Epithelial cell of esophagus (primary cell): ENCODE measurements at places on chromosomes 4 and X.

DNA sequence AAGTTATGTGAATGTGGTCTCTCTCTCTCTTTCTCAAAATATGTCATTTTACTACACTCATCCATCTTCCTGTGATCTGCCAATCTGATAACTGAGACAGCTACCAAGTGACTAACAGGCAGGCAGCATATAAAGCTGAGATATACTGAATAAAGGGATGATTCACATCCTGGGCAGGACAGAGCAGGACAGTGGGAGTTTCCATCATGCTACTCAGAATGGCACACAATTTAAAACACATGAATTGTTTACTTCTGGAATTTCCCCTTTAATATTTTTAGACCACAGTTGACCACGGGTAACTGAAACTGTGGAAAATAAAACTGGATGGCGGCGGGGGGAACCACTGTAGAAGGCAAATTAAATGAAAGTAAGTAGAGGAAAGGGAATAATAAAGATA, 58.6 kb upstream of the DCTD start:
- peak; percentile 93 for DNase-seq

GRCh38 chr4:105113800-105114199, 32.9 kb upstream of the TET2 start:
- no peak for DNase-seq

DNA sequence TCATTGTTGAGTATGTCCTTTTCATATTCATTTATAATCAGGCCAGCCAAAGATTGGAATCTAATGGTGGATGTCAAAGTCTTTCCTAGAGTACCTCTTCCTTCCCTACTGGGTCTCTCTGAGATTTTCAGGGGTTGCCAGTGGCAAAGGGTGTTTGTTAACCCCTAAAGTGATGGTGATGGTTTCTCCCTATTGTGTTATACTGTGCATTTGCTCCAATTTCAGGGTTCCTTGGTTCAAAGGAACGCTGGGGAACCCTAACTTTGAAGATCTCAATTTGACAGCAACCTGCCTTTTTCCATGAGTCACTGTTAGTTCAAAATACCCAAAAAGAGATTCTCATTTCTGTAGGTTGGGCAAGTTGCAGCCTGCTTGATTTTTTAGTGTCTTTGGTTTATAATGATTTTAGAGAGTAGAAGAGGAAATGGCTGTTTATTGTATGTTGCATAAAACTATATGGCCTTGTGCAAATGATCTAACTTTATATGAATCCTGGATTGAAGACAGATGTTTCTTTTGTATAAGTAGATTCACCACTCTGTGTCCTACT, 23.0 kb downstream of the GAB1 start:
- DNase-seq: peak; percentile 78

GRCh38 chr4:150289198-150289597, 211.0 kb downstream of the DCLK2 start:
- no peak for DNase-seq

DNA sequence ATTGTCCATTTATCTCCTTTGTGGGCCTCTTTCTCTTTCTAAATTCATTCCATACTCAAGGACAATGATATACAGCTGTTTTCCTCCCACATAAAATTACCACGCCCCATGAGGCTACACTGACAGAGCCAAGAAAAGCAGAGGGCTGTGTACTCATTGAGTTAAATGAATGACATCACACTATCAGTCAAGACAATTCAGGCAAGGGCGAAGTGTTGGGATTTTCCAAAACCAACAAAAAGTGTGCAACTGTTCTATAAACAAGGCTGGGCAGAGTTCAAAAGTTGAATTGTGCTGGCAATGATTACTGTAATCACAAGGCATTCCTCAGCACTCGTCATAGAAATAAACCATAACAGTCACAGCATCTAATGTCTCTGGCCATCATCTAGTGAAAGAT, 799.6 kb upstream of the DIAPH2 start:
- DNase-seq: peak; percentile 42

GRCh38 chrX:102968216-102968615, 31.1 kb downstream of the RAB40AL start:
- no peak for DNase-seq

DNA sequence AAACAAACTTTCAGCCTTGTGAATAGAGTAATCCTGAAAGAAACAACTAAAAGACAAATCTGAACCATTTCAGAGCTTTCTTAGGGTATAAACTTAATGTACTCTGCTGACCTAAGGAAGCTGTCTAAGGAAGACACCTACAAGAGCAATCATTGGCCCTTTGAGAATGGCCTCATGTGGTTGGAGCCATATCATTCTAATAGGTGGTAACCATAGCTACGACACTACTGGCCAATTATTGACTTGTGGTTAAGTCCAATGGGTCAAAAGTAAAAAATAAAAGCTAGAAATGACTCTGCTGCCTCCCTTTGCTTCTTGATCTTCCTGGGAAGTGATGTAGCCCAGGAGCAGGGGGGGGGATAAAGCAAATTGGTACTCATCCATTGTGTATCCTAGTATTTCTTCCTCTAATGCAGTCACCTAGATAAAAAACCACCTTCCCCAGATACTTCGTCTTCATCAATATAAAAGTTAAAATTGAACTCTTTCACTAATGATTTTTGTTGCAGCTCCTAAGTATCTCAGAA, 547.0 kb downstream of the ARAP2 start:
- DNase-seq: no peak

- DNase-seq: no peak
Measured at GRCh38 chr4:54625391-54625790, 32.4 kb upstream of the KIT start.

DNA sequence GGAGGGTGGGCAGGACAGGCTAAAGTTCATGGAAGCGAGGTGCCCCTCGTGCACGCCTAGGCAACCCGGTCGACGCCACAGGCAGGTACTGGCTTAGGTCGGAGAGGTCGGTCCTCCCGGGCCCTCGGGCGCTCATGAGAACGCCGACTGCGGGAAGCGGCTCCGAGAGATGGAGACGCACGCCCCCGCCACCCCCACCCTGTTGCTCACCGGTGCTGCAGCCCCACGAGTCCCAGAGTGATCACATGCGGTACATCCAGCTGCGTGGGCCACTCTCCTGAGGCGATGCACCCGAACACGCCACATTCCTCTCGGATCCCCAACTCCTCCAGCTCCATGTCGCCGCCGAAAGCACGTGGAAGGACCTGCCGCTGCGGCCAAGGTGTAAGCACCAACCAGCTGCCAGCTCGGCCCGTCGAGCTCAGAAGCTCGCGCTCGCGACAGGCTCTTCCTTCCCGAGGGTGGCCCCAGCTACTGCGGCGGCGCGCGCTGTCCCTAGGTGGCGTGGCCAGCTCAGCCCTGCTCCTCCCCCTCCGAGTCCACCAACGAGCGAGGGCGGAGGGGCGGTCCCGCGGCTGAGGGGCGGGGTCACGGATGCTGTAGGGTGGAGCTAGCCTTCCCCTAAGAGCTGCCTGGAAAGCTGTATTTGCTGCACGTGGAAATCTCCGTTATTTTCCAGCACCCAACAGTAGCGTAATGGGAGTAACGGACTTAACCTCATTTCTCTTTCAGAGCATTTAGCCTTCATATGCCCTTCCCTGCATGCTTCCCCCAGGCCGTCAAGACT, at the start of gene PPAT:
TSS of gene PPAT (minus strand) at position 476 of the 787 bp plus-strand sequence. CDS start at position 338, 138 bp downstream.
- peak; percentile 100 for DNase-seq

- peak; percentile 58 for DNase-seq
Measured at GRCh38 chr4:125315576-125316400, 1.0 kb downstream of the FAT4 start.

GRCh38 chr4:156321203-156321602, 367.5 kb upstream of the CTSO start:
- peak; percentile 89 for DNase-seq

- no peak for DNase-seq
Measured at GRCh38 chr4:52212702-52213101, 161.6 kb downstream of the SPATA18 start.

DNA sequence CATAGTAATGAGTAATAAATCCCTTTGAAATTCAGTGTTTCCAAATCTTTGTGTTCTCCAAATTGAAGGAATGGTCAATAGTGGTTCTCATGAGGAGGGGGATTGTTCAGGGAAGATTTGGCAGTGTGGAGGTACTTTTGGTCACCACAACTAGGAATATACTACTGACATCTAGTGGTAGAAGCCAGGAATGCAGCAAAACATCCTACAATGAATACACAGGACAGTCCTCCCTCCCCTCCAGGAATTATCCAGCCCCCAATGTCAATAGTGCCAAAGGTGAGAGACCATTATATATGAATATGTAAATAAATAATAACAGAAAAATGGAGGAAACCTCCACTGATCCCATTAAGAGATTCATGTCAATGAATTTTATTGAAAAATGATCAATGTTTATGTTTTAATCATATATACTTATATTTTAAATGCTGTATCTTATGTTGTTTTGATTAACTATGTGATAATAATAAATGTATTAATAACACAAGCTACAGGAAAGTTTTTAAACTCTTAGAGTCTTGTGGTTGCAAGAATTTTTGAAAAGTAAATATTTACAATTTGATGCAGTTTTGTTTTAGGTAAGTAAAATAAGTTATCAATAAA, 14.4 kb upstream of the FAM9A start:
- DNase-seq: peak; percentile 48

DNA sequence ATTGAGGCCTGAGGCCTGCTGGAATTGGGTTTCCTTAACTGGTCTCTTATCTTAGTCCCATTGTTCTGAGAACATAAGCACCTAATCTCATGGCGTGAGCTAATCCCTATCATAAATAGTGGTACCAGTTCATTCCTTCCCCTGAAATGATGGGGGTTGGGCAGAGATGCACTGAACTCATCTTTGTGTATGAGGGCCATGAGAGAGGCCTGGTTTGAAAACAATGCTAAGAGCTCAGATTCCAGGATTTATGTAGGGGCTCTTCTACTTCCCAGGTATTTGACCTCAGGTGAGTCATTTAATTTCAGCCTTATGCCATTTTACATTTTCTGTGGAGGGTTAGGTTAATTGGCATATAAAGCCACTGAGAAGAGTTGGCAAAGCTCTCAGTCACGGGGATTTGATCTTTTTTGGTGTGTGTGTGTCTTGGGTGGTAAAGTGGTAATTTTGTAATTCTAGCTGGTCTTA, 4.4 kb downstream of the RBM3 start:
- no peak for DNase-seq

- no peak for DNase-seq
Measured at GRCh38 chrX:18985186-18985435, 1.2 kb upstream of the PHKA2 start.

GRCh38 chr4:82782626-82783345, 15.8 kb downstream of the SCD5 start:
- peak; percentile 58 for DNase-seq

DNA sequence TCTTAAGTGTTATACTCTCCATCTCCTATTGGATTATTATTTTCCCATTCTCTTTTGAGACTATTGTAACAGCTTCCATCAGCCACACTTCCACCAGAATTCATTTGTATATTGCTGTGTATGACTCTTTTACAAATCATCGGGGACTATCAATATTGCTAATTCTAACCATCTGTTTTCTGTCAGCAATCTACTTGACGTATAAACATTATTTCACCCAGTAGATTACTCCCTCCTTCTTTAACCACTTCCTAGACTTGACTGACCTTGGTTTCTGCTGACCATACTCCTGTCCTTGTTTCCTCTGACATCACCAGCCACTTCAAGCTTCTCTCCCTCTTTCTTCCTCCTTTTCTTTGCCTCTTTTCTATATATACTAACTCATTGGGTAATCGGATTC, 402.9 kb downstream of the PCDH18 start:
- DNase-seq: no peak

- peak; percentile 22 for DNase-seq
Measured at GRCh38 chr4:21507439-21507838, 441.1 kb downstream of the KCNIP4 start.

DNA sequence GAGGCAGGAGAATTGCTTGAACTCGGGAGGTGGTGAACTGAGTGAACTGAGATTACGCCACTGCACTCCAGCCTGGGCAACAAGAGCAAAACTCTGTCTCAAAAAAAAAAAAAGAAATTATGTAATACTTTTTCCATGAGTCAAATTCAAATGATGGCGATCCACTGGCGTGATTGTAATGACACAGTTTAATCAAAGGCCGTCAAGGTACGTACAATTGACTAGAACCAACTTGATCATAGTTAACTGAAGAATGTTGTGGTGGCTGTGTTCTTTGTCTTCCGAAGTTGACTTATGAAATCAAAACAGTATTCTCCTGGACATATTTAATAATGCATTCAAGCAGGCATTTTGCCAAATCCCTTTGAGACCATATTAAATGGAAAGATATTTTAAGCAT, 318.6 kb upstream of the FAT1 start:
- DNase-seq: peak; percentile 89

DNA sequence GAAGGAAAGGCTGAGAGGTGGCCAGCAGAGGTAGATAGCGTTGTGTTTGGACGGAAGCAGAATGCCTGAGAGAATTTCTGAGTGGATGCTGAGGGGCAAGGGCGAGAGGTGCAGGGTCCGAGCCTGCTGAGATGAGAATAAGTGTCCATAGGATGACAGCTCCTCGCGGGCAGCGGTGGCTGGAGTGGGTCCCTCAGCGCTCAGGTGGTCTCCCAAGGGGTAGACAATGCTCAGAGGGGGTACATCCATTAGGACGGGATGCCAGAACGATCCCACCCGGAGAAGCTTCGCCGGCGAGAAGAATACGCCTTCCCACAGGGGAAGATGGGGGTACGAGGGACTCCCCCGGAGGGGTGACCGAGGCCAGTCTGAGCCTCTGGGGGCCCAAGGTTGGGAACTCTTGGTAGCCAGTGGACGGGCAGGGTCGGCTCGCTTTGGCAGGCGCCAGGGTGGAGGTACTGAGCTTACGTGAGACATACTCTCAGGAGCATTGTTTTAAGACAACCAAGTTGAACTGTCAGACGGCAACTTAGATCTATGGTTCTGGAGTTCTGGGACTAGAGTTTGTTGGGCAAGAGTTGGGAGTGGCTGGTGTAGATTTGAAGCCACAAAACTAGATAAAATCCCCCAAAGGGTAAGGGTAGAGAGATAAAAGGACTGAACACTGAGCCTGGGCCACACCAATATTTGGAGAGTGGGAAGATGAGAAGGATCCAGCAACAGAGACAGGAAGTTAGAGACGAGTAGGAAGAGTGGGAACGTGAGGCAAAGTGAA, 15.8 kb downstream of the BRCC3 start:
- no peak for DNase-seq

- DNase-seq: no peak
Measured at GRCh38 chr4:106618956-106619355, 250.4 kb upstream of the GIMD1 start.

- DNase-seq: no peak
Measured at GRCh38 chr4:186651181-186651603, 72.5 kb downstream of the FAT1 start.

DNA sequence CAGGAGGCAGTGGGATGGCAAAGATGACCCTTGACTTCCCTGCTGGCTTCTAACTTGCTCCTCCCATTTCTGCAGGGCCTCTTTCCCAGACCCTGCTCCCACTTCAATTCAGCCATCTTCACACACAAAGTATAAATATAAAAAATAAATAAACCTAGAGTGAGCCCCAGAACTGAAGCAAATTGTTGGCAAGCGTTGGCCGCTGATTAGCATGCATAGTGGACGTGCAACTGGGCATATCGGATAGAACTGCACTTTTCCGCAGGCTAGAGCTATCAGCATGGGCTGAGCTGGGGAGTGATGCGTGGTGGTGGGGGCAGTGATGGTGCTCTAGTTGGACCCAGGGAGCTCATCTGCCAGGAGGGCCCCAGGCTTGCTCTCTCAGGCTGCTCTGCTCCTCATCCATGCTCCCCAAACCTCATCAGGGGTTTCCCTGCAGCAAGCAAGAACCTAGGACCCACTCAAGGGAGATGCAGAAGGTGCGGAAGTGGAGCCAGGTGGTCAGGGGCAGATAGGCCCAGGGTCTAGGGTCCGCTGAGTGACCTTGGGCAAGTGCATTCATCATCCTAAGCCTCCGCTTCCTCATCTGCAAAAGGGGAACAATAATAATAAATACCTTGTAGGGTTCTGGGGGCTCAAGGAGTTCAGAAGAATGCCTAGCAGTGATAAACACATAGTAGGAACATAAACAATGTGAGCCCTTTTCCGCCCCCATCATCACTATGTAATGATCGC, 146.8 kb upstream of the PJA1 start:
- DNase-seq: no peak
